ENCODE measurements at places on chromosomes 6 and 20.

DNA sequence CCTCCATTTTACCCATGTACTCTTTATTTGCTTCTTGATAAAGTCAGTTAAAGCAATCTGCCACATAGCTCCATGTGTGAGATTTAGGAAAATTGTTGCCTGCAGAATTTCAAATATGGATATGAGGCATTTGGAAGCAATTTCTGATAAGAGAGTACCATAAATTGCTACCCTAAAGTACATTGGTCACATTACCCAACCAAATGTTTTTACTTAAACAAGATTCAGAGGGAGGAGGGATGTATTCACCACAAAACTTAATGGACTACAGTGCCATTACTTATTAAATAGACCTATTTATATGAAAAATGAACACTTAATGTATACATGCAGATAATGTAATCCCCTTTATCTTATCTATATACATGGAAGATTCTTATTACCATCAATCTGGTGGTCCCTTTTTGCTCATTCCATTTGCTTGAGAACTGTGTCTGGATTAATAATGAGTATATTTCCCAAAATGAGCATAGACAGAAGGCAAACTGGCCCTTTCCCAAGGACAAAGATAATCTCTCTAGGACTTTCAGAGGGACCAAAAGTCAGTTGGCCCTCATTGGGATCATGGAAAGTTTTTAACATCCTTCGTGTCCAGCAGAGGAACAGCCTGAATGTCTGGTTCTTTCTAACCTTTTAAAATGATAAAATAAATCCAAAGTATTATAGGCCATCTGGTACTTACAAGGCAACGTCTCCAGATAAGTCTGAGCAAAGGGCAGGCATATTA is 526.4 kb downstream of the CBLN4 start:
- DNase-seq = no peak

DNA sequence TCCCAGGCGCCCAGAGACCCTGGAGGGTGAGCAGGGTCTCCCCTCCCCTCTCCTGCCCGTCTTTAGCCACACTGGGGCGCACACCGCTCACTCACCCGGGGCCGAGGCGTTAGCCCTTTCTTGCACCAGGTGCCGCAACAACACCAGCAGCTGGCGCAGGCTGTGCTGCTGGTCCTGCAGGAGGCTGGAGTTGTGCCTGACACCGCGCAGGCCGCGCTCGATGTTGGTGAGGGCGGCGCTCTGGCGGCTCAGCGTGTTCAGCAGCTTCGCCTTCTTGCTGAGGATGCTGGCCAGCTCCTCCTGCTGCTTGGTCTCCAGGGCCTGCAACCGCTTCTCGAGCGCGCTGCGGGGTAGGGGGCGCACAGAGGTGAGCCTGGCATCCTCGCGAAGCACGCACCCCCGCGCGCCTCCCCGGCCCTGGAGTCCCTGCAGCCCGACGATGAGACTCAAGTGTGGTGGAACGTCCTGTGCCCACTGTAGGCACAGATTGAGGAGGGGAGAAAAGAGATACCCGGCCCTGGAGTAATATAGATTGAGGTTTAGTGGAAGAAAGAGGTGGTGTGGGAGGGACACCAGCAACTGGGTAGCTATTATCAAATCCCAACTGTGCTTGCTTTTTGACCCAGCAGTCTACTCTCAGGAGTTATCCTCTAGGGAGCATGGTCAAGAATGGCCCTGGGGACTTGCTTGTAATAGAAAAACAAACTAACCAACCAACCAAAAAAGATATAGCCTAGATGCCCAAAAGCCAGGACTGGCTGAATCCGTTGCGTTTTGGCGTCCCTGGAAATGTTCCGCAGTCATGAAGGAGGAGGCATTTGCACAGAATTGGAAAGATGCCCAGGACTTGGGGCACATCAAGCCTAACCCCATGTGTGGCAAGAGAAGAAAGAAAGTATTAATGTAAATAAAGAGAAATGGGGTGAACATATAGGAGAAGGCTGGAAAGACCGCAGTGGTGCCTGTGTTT is 30.9 kb downstream of the ANGPT4 start:
- peak; percentile 12 for DNase-seq

DNA sequence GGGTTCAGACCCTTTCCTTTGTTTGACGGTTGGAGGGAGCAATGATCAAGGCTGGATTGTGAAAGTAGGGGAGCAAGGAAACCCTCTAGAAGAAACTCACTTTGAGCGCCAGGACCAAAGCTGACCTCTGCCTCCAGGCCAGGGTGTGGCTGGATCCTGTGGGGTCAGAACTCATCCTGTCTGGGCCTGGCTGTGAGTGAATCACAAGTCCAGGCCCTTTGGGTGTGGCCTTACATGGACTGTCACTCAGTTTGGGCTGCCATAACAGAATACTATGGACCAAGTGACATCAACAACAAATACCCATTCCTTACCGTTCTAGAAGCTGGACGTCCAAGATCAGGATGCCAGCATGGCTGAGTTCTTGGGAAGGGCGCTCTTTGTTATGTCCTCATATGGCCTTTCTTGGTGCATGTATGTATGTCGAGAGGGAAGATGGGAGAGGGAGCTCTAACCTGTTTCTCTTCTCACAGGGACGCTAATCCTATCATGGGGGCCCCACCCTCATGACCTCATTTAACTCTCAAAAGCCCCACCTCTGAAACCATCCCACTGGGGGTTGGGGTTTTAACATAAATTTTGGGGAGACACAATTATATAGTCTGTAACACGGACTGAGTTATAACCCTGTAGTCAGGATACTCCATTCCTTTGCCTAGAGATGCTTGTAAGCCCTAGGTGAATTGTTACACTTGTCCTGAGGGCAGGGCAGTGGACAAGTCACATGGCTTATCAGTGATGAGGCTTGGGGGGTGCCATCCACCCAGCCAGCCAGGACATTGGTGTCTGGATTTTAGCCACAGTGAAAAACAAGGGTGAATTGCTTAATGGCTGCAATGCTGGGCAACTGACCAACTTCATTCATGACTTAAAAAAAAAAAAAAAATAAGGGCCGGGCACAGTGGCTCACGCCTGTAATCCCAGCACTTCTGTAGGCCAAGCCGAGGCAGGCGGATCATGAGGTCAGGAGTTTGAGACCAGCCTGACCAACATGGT is 80.0 kb downstream of the TRMT11 start:
- DNase-seq = no peak

GRCh38 chr20:24670341-24670872 is 201.0 kb downstream of the SYNDIG1 start:
- DNase-seq = no peak

DNA sequence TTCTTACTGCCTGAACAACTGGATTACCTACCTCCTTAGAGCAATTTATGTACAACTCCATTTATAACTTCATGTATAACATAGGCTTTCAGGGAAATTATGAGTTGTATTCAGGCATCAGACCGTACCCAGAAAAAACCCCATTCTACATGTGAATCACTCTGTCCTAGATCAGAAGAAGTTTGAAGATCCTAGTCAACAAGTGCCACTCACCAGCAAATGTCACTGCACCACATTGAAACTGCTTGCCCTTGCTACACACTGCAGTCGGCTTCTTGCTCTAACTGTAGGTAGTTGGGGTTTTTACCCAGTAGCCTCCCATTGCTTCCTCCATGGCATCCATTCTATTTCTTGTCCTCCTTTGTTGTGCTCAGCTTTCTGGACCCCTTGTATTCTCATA is 132.4 kb downstream of the DNAH8 start:
- DNase-seq = no peak

- no peak for DNase-seq
These were observed 33.5 kb downstream of the XRN2 start for GRCh38 chr20:21336455-21337151.

DNA sequence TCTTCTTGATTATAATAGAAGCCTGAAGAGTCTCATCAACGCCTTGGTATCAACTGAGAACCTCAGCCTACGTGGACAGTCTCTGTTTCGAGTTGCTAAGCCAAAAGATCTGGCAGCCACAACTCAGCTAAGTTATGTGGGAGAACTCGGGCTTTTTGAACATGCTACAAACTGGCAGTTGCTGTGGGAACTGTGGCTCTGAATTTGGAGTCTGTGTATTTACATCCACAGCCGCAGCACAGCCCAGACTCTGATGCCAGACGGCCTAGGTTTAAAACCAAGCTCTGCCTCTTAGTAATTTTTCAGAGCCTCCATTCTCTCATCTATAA is 35.8 kb downstream of the RIPOR2 start:
- DNase-seq = no peak

DNA sequence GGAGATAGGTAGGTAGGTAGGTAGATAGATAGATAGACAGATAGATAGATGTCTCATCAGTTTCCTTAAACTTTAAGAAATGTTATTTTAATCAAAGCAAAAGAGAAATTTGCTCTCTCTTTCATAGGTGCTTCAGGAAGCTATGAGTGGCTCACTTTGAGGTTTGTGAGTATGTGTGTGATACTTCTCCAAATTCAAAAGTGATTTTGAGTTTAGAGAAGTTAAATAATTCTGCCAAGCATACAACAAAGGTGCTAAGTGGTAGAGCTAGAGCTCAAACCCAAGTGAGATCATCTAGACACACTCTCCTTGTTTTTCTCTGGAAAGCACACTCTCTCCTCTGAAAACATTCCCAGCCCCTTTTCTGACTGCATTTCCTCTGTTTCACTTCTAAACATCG is 156.2 kb downstream of the EDN1 start:
- no peak for DNase-seq

DNA sequence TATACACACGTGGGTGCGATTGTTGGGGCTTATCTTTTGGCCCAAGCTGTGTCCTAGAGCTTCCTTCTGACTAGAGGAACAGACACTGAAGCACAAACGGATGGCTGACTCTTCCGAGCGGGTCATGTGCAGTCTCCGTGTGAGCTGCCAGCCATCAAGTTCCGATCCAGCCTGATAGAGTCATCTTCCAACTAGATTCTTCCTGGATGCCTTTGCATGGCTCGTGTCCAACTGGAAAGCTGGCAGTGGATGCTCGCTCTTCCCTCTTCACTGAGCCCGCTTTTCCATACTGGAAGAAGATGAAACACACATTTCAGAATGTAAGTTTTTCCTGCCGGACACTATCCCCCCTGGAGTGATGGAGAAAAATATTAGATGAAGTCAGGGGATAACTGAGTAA is 148.1 kb downstream of the SCML4 start:
- DNase-seq = no peak

DNA sequence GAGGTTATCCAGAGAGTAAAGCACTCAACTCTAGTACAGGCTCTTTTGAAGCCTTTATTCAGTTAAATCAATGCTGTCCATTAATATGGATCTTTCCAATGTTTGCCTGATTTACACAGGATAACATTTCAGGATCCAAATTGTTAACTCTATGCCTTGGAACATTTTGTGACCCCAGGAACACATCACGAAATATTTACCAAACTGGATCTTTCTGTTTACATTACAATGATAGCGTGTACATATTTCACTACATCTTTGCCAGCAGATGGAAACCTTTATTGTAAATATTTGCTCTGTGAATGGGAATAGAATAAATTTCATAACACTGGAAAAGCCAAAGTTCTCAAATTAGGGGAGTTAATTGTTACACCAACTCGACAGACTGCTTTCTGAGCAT is 23.5 kb downstream of the BPIFA2 start:
- DNase-seq = no peak

DNA sequence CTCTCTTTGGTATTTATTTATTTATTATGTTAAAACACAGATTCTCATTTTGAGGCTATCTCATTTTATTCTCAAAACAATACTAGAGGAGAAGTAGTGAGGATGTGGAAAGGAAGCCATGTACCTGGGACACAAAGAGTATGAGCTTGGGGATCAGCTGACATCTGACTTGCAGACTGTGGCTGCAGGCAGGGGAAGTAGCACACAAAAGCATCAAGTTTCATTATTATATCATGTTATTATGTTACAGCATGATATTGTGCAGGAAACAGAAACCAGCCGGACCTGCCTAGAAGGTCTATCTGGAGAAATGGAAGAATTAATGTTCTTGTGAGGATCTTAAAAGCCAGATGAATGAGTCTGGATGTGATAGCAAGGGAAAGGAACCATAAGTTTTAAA is 248.2 kb downstream of the KHDC1L start:
- DNase-seq = peak; percentile 47

GRCh38 chr6:155782739-155783459 is 327.3 kb upstream of the NOX3 start:
- no peak for DNase-seq

GRCh38 chr20:61538183-61538942 is 286.3 kb downstream of the CDH4 start:
- DNase-seq = no peak

DNA sequence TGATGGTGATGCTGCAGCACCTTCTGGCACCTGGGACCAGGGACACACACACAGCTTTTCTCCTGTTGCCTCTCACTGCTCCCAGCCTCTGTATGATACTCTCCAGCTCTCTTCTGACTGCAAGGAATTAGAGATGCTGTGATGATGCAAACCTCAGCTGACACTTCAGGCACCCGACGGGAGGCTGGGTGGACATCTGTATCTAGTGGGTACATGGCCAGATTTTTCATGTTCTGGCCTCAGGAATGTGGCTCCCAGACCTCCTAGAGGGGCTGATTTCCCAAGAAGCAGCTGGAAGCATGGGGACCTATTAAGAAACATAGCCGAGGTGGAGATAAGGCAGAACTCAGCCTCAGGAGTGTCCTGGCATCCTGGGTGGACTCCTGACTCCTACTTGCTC is 6.8 kb upstream of the EPB41L1 start:
- no peak for DNase-seq

DNA sequence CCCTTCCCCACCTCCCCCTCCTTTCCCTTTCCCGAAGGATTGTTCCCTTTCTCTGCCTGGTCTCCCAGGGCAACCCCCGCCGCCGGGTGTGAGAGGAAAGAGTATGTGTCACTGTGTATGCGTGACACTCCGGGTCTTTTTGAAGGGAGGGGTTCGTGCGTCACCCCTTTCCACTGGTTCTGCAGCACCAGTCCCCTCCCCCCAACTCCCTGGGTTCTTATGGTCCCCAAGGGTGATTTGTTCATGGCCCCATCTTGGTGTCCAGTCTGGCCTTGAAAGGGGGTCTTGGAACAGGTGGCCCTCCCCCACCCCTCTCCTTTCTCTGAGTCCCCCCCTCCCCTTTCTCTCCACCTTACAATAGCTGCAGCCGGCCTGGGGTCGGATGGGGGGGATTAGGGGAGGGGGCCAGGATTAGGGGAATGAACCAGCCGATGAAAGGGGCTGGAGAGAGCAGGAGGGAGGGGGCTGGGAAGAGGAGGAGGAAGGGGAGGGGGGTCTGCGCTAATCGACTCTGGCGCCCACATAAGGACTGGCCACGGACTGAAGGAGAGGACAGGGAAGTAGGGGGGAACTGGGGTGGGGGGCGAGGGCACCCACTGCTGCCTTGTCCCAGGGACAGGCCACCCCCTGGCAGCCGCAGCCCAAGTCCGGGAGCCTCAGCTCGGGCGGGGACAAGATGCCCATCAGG is 1.3 kb upstream of the RING1 start:
- no peak for DNase-seq
